ENCODE measurements at places on chromosomes 2 and 18. TPM values are rescaled to one million over a fixed set of nuclear protein-coding genes. Genes with fewer than 3 reads are reported as not detected.

Gene RRM2
- 320 TPM for total RNA-seq

DNA sequence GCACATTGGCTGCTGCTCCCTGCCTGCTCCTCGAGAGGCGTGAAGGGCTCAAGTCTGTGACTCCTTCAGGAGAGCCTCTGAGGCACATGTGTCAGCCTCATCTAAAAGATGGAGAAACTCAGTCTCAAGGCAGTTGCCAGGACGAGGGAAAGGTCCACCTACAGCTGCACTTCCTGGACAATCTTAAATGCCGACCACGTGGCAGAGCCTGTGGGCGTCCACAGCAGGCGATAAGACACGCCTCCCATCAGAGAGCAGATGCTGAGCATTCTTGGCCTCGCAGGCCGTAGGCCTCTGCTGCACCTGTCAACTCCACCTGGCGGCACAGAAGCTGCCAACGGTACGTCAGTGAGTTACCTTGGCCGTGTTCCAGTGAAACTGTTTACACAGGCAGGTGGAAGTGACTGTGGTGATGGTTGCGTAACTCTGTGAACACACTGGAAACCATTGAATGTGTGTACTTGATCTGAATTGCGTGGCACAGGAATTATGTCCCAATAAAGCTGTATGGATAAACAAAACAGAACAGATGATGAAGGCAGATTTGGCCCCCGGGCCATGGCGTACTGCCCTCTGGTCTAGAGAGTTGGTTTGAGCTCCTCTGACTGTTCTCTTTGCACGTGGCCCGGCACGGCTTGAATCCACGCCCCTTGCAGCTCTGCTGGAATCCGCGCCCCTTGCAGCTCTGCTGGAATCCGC is 114.5 kb downstream of the RNF144A start:
- DNase-seq = no peak

Gene PER2
- 13.7 TPM for total RNA-seq

- no peak for DNase-seq
These were observed 31.0 kb downstream of the TANC1 start for GRCh38 chr2:158999458-158999857.

- no peak for DNase-seq
These were observed 19.1 kb downstream of the LIMS1 start for GRCh38 chr2:108553209-108553919.

- no peak for DNase-seq
These were observed 54.1 kb downstream of the E2F6 start for GRCh38 chr2:11411768-11412448.

GRCh38 chr2:54240515-54241469 is 15.2 kb downstream of the TSPYL6 start:
- no peak for DNase-seq

Gene EN1
- total RNA-seq = not detected

Gene GPR45
- total RNA-seq = not detected

Data from activated naive CD8-positive, alpha-beta T cell treated with anti-CD3 and anti-CD28 coated beads, Interleukin-2, amount 10 ng/mL, durations not matched to agents 7 days and 5 days (primary cell).